Suprapubic skin (tissue), 4 donors: ENCODE measurements at places on chromosomes 3 and 15. TPM values are rescaled to one million over a fixed set of nuclear protein-coding genes. Genes with fewer than 3 reads are reported as not detected.
A peak's percentile ranks its signal among the peaks of the same experiment; 100 is the strongest.

- DNase-seq: no peak
Observed at GRCh38 chr15:68078365-68078764, 24.2 kb downstream of the PIAS1 start.

- DNase-seq: no peak
Observed at GRCh38 chr15:63940966-63941620, 105.2 kb downstream of the DAPK2 start.

DNA sequence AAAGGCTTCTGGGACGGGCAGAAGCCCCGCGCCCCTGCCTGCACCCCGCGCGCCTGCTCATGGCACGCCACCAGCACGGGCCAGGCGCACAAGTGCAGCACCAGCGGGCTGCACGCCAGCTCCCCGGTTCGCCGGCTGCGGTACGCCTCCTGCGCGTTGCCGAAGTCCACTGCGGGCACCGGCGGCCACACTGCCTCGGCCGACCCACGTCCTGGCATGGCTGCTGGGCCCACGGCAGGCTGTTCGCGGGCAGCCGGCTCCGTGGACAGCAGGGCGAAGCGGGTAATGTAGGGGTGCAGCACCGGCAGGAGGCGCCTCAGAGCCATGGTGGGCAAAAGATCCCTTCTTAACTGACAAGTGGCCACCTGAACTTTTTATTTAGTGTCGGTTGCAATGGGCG lies 34.8 kb downstream of the MCCC1 start:
- DNase-seq: no peak

- no peak for DNase-seq
Observed at GRCh38 chr15:51837792-51838251, 8.4 kb downstream of the TMOD3 start.

DNA sequence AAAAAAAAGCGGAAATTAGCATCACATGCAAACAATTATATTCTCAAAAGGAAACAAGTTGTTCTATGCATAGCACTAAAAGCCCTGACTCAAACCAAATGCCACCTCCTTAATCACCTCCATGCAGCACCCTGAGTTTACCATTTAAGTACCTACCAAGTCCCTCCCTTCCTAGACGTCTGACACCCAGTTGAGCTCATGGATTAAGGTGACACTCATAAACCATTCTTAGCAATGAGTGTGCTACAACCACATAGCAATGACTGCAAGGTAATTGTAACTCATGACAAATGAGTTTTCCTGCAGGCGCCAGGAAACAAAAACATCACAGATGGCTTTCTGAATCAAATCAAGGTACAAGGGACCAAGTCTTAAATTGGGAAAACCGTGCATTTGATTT lies 32.0 kb downstream of the WWTR1 start:
- no peak for DNase-seq

GRCh38 chr3:162777118-162777517 lies 1280.5 kb downstream of the OTOL1 start:
- no peak for DNase-seq

DNA sequence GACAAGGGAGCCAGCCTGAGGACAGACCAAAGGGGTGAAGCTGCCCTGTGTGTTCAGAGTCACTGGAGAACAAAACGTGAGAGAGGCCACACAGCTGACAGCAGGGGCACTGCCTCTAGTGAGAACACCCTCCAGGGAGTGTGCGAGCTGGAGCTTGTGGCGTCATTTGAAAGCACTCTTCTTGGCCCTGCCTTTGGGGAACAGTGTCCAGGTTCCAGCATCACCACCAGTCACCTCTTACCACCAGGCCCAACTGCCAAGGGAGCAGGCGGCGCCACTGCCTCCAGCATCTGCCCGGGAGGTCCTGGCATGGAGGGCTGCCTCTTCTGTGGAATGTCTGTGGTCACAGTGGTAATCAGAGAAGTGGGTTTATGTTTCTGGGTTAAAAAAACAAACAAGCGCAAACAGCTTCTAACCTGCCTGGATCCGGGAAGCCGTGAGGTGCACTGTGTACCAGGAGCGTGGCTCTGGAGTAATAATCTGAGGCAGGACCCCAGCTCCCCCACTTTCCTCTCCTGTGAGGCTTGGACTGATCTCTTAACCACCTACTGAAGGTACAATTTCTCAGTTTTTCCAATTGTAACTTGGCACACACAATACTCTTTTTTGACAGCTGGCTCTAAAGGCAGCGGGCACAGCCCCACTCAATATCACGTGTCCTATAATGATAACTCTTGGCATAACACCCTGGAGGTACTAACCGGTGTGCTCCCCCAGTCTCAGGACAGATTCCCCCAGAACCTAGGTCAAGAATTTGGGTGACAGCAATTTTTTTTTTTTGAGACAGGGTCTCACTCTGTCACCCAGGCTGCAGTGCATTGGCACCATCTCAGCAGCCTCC lies 32.2 kb upstream of the CDCP1 start:
- DNase-seq: no peak

DNA sequence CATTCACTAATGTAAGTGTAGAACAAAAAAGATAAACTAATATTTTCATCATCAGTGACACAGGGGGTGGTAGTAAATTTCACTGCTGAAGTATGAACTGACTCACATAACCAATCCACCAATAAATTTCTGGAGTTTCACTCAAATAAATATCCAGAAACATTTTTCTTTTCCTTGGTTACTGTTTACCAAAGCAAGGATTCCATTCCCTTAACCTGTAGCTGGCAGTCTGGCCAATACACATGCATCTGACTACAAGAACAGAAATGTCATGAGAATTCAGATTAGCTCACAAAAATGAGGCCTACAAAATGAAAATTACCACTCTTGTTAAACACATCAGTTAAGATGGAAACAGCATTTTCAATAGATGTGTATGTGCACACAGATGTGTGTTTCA lies 80.3 kb downstream of the STAG1 start:
- DNase-seq: no peak

GRCh38 chr3:143482106-143483088 lies 362.8 kb downstream of the CHST2 start:
- no peak for DNase-seq

- DNase-seq: no peak
Observed at GRCh38 chr15:23890218-23890617, 203.1 kb upstream of the NDN start.

GRCh38 chr3:21543380-21544075 lies 207.5 kb downstream of the ZNF385D start:
- DNase-seq: no peak

DNA sequence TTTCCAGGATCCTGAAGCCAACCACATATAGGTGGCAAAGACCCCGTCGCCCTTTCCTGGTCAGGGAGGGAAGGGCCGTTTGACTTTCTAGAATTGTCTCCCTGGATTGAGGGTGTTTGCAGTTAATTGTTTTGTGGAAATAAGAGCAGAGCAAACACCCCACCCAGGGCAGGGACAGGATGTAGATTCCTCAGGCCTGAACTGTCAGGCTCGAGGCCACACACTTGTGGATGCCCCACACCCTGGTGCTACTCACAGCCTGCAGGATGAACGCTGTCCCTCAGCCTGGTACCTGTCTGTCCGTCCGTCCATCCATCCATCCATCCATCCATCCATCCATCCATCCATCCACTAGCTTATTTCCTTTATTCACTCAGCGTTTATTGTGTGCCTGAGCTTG lies 29.9 kb upstream of the FLNB start:
- DNase-seq: no peak

GRCh38 chr15:58726867-58727266 lies 22.6 kb downstream of the ADAM10 start:
- DNase-seq: no peak

DNA sequence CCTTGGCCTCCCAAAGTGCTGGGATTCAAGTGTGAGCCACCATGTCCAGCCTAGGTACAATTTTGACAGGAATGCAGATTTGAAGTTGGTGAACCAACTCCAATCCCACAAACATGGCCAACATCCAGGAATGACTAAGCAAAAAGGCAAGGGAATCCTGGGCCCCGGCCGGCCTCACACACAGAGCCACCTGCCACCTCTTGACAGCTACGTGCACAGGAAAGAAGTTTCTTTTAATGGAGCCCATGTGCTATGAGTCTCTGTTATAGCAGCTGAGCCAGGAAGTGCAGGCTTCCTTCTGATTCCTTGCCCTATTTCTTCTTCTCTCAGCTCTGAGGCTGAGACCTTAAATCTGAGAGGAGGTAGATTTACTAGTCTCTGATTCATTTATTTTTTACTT lies 8.8 kb downstream of the TMEM40 start:
- DNase-seq: no peak

- DNase-seq: peak; percentile 47
Observed at GRCh38 chr3:134339331-134339730, 34.9 kb downstream of the AMOTL2 start.

GRCh38 chr15:70704731-70705130 lies 58.6 kb downstream of the UACA start:
- no peak for DNase-seq

DNA sequence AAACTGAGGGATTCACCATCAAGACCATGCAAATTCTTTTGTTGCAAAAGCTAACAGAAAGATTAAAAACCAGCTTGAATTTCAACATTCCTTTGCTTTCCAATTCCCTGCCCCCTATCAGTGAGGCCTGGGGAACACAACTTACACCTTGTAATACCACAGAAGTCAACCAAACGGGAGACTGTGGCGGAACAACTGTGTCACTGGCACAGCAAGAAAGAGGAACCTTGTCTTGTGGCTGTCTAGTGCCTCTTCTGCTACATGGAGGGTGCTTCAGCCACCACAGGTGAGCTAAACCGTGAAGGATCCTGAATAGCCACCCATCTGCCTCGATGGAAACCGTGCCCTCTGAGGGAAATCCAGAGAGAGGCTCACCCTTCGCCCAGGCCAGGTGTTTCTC lies 11.4 kb downstream of the CCDC12 start:
- DNase-seq: no peak

DNA sequence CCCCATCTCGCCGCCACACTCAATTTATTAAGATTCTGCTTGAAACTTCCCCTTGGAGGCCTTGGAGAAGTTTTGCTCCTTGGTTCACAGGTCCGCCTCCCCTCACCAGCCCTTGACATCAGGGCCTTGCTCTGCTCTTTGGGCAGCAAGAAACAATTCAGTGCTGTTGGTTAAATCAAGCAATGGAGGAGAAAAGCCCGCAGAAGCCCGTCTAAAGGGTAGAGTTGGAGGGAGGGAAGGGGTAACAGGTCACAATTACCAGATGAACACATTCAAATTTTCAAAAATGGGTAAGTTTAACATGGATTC lies 429 bp downstream of the PARP9 start:
- no peak for DNase-seq

- no peak for DNase-seq
Observed at GRCh38 chr15:101246824-101247745, 4.8 kb downstream of the CHSY1 start.

- no peak for DNase-seq
Observed at GRCh38 chr3:10194328-10195071, 29.8 kb downstream of the IRAK2 start.

GRCh38 chr15:28264166-28264565 lies 57.8 kb downstream of the HERC2 start:
- DNase-seq: no peak

TGFBR2 gene
- 63.7 TPM for total RNA-seq

CADPS gene
- total RNA-seq: 0.57 TPM

MON1A gene
- 6.2 TPM for total RNA-seq

UBP1 gene
- total RNA-seq: 70.4 TPM

ZDHHC23 gene
- 10.0 TPM for total RNA-seq

LARP6 gene
- 13.4 TPM for total RNA-seq

TMEM42 gene
- total RNA-seq: 25.2 TPM

CHDH gene
- total RNA-seq: 7.0 TPM

TRANK1 gene
- total RNA-seq: 2.9 TPM
